Dorsolateral prefrontal cortex (tissue), 122 donors: ENCODE measurements at places on chromosomes 4 and X.

GRCh38 chr4:43680421-43680820, 768.2 kb downstream of the KCTD8 start:
- DNase-seq: no peak

- no peak for DNase-seq
Measured at GRCh38 chrX:70208479-70208878, 26.0 kb upstream of the AWAT1 start.

- no peak for DNase-seq
Measured at GRCh38 chrX:37926700-37927099, 79.3 kb upstream of the DYNLT3 start.

DNA sequence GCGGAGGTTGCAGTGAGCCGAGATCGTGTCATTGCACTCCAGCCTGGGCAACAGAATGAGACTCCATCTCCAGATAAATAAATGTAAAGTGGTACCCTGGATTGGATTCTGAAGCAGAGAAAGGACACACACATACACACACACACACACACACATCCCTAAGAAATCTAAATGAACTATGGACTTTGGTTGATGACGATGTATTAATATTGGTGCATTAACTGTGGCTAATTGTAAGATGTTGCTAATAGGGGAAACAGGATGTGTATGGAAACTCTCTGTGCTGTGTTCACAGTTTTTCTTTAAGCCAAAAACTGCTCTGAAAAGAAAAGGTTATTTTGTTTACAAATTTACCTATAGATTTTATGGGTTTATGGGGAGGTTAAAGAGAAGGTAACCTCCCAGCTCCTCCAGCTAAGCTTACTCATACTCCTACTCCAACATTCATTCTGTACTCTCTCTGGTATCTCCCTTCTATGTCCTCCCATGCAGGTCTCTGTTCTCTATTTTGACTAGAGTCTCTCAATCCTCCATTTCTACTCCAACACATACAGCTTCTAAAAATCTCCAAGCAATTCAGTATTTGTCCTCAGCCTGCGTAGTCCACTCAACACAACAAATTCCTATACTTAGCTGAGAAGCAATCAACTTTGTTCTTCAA, 46.5 kb upstream of the RELL1 start:
- DNase-seq: no peak

DNA sequence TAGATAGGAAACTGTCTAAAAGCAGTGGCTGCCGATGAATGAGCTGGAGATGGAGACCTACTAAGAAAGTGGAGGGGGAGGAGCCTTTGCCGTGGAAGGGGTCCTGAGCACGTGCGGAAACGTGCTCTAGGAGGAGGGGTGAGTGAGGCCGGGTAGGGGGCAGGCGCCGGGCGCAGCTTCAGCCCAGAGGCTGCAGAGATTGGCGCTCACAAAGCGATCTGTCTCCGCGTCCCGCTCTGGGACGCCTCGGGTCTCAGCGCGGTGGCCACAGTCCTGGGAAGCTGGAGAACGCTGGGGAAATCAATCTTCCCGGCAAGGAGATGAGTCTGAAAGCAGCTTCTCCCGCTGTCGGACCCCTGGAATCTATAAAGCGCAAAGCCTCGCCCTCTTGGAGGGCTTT, 444 bp upstream of the ARHGAP6 start:
- DNase-seq: no peak

- DNase-seq: no peak
Measured at GRCh38 chr4:24570574-24571236, 13.6 kb downstream of the DHX15 start.

- DNase-seq: no peak
Measured at GRCh38 chr4:12615822-12616221, 868.3 kb downstream of the RAB28 start.

DNA sequence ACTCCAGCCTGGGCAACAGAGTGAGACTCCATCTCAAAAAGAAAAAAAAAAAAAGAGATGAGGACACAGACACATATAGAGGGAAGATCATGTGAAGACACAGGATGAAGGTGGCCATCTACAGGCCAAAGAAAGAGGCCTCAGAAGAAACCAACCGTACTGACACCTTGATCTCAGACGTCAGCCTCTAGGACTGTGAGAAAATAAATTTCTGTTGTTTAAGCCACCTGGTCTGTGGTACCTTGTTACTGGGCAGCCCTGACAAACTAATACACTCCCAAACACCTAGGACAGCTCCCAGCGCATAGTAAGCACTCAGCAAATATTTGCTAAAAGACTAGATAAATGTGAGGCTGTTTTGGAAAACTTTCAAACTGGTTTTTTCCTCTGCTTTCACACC, 59.2 kb upstream of the SMIM10 start:
- DNase-seq: no peak

- DNase-seq: no peak
Measured at GRCh38 chr4:143882892-143883291, 22.5 kb downstream of the GYPE start.

- DNase-seq: no peak
Measured at GRCh38 chrX:123425471-123425870, 241.4 kb downstream of the GRIA3 start.

DNA sequence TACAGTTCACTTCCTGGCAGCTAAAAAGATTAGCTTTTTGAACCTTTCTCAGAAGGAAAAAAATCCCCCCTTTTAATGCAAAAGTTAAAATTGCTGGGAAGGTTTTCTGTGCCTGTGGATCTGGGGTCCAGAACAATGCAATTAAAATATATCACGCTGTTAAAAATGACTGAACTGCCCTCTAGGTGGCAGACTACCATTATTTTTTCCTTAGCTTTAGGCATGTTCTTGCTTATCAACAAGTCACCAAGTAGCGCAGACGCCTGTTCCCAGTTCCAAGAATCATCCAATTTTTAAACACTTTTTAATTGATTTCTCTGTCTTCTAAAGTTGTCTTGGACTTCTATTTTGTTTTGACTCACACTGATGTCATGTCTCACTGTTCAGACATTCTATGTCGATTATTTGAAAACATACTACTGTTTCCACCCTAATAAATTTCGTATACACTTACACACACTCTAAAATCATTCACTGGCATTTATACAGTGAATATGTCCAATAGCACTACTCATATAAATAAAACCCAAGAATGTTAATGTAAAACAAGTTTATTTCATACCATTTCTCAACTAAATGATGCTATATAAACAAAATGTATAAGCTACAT, 661.6 kb downstream of the RAPGEF2 start:
- no peak for DNase-seq

GRCh38 chr4:96102541-96103026, 262.7 kb downstream of the PDHA2 start:
- no peak for DNase-seq

DNA sequence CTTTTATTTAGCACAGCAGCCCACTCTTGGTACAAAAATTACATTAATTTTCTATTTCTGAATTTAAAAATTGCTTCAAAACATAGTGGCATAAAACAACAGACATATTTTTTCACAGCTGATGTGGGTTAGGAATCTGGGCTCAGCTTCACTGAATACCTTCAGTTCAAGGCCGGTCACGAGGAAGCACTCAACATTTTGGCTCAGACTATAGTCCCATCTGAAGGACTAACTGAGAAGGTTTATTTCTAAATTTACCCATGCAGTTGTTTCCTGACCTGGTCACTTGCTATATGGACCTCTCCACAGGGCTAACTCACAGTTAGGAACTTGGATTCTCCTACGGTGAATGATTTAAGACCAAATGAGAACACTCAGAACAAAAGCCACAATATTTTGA, 1230.2 kb upstream of the ADGRL3 start:
- no peak for DNase-seq

- no peak for DNase-seq
Measured at GRCh38 chrX:107684956-107685385, 56.7 kb downstream of the PRPS1 start.

- no peak for DNase-seq
Measured at GRCh38 chr4:64940698-64941097, 531.4 kb upstream of the TECRL start.

DNA sequence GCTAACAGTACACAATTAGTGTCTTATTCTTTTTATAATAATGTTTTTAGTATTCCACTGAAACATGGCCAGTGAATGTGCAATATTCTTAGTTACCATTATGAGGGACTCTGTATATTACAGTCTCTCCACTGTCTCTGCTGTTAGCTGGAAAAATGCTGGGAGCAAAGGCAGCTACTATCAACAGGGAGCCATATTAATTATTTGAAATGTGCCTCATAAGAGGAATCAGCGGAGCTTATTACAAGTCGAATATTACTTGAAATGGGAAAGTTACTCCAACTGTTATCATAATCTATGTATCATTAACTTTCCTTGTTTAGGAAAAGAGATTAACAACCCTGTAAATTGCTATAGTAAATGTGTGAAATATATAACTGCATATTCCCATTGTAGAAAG, 612.0 kb downstream of the ADGRL3 start:
- DNase-seq: no peak

DNA sequence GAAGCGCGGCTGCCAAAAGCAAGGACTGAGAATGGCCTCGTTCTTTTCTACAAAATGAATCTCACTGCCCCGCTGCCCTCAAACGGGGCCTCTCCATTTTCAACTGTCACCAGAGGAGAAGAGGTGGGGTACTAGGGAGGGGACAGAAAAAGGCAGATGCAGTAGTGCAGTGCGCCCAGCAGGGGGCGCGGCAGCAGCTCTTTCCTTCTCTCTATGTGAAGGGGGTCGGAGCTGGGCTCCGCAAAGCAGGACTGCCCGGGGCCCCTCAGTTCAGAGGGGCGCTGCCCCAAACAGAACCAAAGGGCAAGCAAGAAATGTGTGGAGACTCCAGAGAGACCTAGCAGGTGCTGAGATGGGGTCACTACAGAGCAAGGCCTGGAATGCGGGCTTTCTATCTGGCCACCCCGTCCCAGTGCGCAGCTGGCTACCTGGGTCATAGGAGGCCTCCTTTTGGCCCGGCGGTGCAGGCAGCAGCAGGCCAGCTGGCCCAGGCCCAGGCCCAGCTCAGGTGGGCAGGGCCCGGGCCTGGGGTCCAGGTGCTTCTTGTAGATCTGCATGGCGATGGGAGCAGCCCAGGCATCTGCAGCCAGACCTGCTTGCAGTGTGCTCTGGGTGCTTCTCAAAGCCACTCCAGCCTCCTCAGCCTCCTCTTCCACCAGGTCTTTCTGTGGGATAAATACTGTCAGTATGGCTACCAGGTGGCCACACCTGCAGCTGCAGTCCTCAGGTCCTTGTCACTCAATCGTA, 5.9 kb downstream of the IRAK1 start:
- DNase-seq: no peak

DNA sequence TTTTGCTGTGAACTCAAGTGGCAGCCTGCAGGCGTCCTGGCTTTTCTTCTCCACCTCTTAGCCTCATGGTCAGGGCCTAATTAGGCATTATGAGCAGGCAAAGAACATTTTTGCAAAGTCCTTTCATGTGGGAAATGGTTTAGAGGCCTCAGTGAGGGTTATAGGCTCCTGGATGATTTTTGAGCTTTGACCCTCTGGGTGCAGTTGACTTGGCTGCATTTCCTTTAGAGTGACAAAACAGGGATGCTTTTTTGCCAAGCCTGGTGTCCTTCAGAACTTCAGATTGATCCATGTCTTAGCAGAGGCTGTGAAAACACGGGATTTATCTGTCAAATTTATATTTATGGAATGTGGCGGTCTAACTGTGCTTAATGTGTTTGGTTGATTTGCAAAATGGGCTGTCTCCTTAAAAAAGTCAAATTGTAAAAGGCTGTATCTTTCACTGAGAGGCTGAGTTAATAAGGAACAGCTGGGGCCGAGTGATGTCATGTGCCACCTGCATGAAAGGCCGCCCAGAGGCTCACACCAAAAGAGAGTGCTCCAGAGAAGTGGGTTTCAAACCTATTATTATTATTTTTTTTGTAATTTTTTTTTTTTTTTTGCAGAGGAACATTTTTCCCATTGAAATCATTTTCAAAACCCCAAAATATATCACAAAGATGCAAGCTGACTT, 192.2 kb upstream of the ARX start:
- DNase-seq: no peak
